ENCODE measurements at places on chromosomes 5 and 9.

- no peak for DNase-seq
Observed at GRCh38 chr5:20305463-20305862, 317.5 kb upstream of the CDH18 start.

- DNase-seq, result no peak
Observed at GRCh38 chr5:140214831-140215230, 39.8 kb downstream of the CYSTM1 start.

DNA sequence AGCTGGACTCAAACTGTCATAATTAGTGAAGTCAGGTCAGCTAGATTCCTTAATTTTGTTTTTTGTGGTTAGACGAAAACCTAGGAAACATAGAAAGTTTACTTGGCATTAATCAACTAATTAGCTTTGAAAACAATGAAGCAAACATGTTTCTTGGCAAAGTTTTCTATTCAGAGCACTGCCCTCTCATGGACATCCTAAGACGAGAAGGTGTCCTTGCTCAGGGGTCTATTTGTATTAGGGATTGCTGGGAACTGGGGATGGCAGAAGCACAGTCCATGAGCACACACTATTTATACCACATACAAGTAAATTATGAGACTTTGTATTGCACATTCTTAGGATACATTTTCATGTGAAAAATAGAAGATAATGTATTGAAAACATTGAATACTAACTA, 49.7 kb downstream of the POC5 start:
- DNase-seq, result no peak

DNA sequence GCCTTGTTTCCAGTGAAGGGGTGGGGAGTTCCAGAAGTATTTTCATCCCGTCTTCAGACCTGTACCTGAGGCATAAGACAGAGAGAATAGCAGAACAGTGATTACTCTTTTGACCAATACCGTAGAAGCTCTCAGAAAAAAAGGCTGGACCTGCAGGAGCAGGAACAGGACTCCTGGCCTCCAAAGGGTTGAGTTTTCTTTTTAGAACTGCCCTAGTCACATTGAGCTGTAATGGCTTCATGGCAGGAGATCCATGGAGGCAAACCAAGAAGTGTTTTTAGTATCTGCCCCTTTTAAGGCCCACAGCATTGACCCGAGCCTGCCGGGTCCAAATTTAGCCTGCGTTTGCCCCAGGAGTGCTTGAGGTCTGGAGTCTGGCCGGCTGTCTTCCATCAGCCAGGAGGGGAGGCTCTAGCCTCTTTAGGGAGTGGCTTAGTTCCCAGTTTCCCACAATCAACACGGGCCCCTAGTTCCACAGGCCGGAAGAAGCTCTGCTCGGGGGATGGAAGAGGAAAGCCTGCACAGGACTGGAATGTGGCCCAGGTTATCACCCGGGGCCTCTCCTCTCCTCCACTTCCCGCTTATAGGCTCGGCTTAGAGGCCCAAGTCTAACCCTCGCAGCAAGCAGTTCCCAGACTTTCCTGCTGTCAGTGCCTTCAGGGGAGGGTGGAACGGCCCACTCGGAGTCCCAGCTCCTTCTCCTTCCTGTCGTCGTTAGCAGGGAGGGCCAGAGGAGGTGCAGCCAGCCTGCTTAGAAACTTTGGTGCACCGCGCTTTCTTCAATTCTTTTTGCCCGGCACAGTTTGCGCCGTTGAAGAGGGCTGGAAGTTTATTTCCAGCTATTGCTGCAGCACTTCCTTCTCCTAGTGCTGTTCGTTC, 80.7 kb downstream of the C9orf152 start:
- peak; percentile 94 for DNase-seq

DNA sequence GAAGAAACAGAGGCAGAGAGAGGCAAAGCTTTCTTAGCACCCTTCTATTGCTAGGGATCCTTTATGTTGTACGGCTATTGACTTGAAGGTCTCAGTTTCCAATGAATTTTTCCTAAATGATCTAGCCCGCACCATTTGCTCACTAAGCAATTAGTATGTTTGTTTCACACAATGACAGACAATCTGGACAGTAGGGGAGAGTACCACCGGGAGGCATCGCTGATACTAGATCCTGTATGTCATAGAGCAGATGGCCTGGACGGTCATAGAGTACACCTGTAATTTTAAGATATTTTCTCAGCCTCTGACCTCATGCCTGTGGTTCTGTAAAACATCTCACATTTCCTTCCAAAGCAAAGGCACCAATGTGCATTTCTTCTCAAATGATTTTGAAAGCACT, 194.3 kb downstream of the TLE4 start:
- DNase-seq, result no peak
